ENCODE measurements at places on chromosomes 4 and X.

- DNase-seq, result no peak
Observed at GRCh38 chr4:61473306-61473705, 273.2 kb downstream of the ADGRL3 start.

DNA sequence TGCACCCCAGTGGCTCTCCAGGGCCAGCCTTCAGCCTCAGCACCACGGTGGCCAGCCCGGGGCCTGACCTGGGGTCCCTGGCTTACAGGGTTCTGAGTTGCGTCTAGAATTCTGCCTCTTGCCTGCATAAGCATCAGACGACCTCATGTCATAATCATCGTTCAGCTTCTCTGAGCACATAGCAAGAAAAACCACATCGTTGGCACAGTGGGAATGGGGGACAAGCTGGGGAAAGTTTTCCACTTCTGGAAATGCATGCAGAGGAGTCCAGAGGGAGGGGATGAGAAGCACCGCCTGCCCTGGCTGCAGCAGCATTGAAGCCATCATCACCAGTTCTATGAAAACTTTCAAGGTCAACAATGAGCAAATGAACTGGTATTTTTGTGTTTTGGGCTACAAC lies 441.0 kb upstream of the FRG1 start:
- DNase-seq, result no peak

- DNase-seq, result no peak
Observed at GRCh38 chrX:981791-982626, 230.4 kb downstream of the CRLF2 start.

DNA sequence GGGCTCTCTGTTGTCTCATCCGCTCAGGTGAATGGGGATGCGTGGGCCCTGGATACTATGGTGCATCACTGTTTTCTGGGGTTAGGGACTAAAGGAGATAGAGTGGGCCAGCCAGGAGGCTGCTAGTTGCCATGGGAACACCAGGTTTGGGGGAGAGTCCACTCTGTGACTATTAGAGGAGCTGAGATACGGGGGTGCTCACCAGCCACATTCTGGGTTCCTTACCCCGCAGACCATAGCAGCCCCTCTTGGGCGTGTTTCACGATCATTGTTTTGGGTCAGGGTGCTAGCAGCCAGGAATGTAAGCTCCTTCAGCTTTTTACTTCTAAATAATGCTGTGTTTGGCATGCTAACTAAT lies 4.6 kb downstream of the EFNB1 start:
- no peak for DNase-seq

DNA sequence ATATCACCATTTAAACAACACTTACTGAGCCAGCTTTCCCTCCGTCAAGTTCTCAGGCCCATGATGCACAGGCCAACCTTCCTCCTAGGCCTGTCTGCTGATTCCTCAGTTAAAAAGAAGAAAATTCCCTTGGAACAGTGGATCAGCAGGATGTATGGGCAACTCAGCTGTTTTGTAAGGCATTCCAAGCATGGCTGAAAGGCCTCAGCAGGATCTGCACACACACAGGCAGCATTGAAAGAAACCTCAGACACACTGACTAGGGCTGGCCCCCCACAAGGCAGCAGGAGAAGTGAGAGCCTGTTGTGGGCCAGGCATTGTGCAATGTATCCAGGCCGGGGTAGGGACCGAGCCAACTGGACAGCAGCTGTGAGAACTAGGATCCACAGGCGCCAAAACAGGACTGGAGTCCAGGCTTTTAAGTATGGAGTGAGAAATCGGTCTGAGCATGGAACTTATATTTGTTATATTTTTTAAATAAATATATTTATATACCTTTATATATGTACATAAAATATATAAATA lies 171.4 kb downstream of the NWD2 start:
- no peak for DNase-seq

GRCh38 chr4:184306949-184307348 lies 89.3 kb upstream of the ENPP6 start:
- no peak for DNase-seq
